ENCODE measurements at places on chromosomes 12 and 14.

GRCh38 chr12:42631513-42631912, 42.0 kb upstream of the PRICKLE1 start:
- DNase-seq, result no peak

DNA sequence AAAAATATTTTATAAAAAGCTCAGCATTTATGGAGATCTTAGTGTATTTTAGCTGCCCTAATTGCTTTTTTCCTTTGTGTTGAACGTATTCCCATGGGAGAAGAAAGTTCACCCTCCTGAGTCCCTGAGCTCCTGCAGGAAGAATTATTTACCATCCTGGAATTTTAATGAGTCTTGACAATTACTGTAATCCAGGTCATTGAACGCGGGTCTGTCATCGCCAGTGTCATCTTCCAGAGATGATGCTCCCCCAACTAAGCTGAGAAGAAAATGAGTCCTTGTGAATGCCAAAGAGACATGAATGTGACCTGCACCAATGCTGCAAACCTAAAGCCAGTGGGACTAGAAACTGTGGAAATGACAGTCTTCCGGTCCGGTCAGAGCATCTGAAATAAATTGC, 129.5 kb downstream of the FBXL14 start:
- no peak for DNase-seq

- DNase-seq, result no peak
Measured at GRCh38 chr14:68586896-68587751, 205.7 kb downstream of the ZFP36L1 start.

DNA sequence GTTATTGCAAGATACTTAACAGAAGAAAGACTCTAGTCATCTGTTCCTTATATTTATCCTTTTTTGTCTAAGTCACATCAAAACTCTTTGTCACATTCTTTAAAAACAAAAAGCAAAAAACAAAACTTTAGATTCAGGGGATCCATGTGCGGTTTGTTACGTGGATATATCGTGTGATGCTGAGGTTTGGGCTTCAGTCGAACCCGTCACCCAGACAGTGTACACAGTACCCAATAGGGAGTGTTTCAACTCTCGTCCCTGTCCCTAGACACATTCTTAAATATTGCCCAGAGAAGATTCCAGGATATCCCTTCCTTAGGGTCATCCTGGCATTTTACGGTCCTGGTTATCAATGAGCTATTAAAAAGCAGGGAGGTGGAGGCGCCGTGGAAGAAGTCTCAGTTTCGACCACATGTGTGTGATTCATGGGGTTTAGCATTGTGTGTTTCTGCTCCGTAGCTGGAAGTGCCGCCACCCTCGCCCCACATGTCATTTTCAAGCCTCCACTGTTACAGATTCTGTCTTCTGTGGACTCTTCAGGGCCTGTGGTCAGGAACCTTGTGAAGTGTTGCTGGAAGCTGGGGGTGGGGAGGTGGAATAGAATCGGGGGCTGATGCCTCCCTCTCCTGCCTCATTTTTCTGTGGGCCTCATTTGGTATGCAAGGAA, 19.9 kb downstream of the CCND2 start:
- no peak for DNase-seq

GRCh38 chr14:73758392-73759182, 44.4 kb upstream of the PNMA1 start:
- peak; percentile 76 for DNase-seq

DNA sequence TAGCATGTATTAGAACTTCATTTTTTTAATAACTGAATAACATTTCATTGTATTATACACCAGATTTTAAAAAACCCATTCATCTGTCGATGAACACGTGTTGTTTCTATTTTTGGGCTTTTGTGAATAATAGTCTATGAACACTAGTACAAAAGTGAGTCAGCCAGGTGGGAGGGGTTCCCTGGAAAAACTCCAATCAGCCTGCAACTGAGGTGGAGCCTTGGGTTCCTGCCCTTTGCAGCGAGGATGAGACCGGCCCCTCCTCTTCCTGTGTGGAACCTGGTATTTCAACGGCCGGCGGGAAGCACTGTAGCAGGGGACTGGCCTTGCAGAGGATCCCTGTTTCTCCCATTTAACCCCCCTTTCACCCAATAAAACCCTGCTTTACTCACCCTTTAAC, 56.1 kb downstream of the LMNTD1 start:
- DNase-seq, result no peak

DNA sequence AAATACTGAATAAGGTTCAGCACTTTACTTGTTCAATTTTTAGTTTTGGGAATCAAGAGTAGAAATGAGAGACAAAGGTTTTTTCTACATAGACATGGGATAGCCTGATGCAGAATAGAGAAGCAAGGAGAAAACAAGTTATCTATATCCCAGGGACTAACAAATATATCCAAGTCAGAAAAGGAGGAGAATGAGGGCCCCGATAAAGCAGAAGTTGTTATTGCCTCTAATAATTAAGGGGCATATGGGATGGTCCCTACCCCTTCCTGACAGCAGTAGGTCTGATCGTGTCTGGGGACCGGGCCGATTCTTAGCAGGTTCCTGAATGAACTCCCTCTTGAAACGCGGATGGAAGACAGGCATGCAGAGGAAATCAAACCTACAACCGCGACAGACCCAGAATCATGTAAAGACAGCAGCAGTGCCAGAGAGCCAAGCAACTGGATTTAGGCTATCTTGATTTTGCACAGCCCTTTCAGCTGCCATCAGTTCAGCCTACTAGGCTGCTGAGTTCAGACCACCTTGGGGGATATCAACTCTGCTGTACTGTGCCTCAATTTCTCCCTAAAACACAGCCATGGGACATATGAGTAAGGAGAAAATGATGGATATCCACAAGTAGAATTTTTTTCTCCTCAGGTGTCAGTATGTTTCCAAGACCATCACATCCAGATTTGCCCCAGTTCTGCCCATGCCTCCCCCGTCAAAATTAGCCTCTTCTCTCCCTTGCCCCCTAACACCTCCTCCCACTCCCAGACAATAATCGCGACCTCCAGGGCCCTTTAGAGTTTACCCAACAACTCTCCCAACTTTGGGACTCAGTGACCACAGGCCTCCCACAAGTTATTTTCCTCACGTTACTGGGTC, 706 bp downstream of the PRMT5 start:
- no peak for DNase-seq

DNA sequence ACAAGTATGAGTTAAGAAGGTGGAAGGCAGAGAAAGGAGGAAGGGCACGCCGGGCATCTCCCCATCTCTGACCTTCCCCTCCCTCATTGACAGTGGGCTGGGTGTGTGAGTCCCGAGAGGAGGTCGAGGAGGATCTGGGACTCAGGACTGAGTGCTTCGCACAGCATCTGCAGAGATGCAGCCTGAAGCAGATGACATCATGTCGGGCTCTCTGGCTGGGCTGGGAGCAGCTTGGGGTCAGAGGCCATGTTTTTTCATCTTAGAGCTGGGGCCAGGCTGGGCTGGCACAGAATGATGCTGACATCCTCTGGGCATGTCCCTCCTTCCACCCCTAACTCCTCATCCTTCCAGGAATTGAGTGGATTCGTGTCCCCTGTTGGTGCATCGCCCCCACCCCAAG, 43.5 kb downstream of the CMKLR1 start:
- no peak for DNase-seq

DNA sequence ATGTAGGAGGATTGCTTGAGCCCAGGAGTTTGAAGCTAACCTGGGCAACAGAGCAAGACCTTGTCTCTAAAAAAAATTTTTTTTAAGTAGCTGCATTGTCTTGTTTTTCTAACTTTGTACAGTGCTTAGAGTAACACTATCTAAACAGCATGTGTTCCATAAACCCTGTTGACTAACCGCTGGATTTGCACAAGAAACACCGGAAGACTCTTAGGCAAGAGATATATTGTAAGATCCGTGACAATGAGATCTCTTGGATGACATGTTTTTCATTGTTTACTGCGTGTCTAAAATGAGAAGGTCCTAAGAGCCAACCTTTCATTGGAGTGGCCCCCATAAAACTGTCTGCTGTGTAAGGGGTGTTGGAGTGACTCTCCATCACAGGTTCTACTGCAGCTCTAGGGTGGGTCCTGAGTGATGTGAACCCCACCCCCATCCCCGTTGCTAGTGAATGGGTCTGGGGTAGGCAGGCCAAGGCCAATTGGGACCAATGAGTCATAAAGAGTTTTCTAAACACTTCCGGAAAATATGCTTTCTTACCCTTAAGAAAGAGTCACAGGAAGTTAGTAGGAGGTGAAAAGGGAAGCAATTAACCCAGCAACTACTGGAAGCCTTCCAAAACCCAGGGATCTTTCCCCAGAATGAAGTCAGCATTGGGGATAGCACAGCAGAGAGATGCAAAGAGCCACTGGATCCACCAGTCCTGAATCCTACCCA, 24.3 kb upstream of the PCNX1 start:
- no peak for DNase-seq

DNA sequence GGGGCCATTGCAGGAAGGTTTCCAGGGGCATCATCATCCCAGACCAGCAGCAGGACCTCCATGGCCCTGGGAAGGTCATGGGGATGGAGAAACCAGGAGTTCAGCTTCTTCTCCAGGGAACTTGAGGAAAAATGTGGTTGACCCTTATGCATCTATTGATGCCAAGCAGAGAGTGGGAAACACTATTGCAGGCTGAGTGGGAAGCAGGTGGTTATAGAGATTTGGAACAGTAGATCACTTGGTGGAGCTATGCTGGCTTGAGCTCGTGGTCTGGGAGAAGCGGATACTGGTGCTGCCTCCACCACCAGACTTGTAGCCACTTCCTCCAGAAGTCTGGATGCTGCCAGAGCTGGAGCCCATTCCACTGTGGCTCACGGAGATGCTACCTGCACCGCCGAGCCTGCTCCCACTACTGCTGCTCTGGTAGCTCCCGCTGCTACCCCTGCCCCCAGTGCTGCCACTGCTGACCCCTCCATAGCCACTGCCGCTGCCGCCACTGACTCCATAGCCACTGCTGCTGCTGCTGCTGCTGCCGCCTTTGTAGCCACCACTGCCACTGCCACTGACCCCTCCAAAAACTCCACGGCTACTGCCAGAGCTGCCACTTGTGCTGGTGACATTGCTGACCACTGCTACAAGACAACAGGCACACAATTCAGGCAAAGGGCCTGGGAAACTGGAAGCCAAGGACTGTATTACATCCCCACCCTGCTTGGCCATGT, 8.5 kb downstream of the KRT76 start:
- DNase-seq, result no peak

DNA sequence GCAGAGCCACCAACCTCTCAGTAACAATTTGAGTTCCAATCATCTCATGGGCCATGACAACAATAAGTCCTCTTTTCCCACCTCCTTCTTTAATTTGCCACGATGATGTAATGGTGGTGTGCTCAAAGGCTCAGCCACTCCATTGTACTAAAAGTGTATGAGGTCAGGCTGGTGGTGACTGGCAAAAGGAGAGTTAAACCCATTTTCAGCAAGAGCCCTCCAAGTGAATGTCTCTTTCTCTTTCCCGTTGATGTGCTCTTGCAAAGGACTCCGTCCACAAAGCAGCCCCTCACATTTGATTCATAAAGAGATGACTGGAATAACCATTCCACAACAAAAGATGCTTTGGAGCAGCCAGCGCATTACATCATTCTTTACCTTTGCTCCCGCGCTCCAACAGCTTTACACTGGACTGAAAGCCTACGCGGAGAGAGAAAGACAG, 41.6 kb downstream of the DUSP16 start:
- DNase-seq, result no peak

DNA sequence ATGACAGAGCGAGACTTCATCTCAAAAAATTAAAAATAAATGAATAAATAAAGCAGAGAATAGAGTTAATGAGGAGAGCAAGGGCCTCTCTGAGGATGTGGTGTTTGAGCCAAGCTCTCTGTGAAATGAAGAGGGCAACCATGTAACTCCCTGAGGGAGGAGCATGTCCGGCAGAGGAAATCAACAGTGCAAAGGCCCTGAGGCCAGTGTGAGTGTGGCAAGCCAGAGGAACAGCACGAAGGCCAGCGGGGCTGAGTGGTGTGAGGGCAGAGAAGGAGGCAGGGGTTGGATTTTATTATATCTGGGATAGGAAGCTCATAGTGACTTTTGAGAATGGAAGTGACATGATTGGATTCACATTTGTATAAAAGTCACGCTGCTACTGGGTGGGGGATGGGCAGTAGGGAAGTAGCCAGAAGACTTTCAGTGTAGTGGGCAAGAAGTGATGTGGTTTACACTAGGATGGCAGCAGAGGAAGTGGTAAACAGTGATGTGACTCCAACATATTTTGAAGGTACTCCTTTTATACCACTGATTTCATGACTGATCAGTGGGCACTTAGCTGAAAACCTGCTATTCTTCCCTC, 10.3 kb upstream of the LRP1-AS start:
- no peak for DNase-seq

DNA sequence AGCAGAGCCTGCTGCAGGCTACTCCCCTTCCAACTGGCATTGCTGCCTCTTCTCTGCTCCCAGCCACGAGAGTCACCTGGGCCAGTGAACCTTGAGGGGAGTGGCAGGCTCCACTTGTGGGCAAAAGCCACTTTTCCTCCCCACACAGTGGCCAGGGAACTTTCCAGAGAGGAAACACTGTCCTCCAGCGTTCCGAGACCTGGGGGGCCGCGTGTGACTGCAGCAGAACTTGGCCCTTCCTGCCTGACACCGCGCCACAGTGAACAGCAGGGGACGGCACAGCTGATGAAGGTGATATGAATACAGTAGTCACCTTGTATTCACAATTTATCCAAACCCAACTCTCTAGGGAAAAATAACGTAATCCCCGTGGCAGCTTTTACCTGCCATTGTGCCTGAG, 114.9 kb downstream of the PIWIL1 start:
- DNase-seq, result no peak

DNA sequence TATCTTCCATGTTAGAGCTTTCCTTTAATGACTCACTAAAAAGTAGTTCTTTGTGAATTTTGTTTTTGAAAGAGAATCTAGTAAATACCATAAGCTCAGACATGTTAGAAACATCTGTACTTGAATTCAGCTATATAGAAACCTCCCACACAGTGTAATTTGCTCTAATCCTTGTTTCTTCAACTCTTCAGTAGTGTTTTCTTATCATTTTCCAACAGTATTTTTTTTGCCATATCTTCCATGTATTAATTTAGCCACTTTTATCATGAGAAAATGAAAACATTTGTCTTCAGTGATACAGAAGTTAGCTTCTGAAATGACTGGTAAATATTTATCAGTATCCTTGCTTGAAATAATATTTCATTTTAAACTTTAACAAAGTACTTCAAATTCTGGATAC, 73.6 kb downstream of the ARID2 start:
- no peak for DNase-seq

- DNase-seq, result no peak
Measured at GRCh38 chr14:25150401-25150800, 100.5 kb upstream of the STXBP6 start.

GRCh38 chr12:83092129-83092528, 405.4 kb downstream of the TMTC2 start:
- DNase-seq, result no peak

DNA sequence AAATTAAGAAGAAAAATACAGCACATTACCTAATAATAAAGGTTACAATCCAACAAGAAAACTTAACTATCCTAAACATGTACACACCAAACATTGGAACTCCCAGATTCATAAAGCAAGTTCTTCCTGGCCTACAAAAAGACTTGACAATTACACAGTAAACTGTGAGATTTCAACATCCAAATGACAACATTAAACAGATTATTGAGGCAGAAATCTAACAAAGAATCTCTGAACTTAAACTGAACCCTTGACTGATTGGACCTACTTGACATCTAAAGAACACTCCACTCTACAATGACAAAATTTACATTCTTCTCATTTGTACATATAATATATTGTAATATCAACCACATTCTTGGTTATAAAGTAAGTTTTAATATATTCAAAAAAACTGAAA, 1341.3 kb downstream of the LRFN5 start:
- no peak for DNase-seq

GRCh38 chr12:30308010-30308717, 387.5 kb downstream of the IPO8 start:
- no peak for DNase-seq
